ENCODE measurements at places on chromosomes 16 and 17.

DNA sequence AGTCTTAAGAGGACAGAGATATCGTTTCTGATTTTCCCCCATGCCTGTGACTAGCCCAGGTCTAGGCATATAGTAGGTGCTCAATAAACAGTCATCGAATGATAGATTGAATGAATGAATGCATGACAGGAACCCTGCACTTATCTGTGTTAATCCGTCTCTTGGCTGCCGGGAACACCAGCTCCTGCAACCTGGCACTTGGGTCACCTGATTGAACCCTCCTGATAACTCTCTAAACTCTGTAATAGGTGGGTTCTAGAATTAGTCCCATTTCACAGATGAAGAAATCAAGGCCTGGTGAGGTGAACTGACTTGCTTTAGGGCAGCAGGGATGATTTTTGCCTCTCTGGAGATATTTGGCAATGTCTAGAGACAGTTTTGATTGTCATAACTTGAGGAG is 43.7 kb downstream of the ABCC1 start:
- DNase-seq = no peak

- DNase-seq = no peak
Measured at GRCh38 chr17:36151891-36152638, 24.4 kb downstream of the TBC1D3B start.

DNA sequence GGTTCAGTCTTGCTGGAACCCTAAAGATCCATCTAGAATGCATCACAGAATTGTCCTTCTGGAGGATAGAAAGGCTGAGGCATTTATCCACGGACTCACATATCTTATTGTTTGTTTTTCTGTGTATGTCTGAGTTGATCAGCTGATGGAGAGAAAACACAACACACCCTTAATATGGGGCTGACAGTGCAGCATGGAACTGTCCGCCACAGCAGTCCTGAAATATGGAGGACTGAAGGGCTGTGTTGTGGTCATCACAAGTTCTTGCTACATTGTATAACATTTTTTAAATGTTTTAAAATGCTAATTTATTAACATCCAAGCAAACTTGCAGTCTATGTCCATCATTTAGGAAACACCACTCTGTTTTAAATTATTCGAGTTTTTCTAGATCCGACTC is 448.9 kb upstream of the ERCC4 start:
- no peak for DNase-seq

DNA sequence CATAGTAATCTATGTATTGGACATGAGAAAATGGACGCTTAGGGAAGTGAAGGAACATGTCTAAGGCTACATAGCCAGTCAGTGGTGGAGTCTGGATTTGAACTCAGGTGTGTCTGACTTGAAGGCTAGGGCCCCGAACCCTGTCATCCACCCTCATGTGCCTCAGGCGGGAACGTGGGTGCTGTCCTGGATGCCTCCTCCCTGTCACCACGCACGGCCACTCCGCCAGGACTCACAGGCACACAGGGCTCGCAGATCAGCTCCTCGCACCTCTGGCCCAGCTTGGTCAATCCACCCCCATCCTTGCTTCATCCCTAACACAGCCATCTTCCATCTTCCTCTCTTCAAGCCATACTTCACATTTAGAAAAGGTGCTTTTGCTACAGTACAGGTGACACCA is 154.7 kb downstream of the KCNJ12 start:
- no peak for DNase-seq

DNA sequence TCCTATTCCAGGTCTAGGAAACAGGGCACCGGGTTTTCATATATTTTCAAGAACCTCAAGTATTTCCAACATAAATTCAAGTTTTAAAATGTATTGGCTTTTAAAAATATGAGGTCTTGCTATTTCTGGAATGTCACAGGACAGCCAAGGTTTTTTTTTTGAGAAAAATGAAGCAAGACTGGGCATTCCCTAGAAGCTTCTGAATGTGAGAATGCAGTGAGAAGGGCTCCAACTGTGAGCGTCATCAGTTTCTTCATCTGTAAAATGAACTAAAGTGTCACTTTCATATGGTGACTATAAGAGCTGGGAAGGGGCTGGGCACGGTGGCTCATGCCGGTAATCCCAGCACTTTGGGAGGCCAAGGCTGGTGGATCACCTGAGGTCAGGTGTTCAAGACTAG is 455.8 kb upstream of the MAF start:
- DNase-seq = no peak

DNA sequence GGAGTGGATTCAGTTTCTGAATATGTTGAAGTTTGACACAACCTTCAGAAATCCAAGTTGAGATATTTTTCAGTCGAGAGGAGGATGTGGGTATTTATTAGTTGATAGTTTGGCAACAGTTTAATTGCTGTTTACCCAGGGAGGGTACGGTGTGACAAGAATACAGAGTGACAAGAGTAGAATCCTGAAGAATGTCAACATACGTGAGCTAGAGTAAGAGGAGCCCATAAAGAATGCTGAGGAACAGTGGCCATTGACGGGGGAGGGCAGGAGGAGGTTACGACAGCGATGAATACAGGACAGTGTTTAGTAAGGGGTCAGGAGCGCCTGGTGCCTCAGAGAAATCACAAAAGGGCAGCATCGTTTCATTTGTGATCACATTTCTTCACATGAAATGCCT is 76.5 kb downstream of the AATF start:
- DNase-seq = no peak

- DNase-seq = no peak
Measured at GRCh38 chr16:25372716-25373115, 115.1 kb upstream of the ZKSCAN2 start.

DNA sequence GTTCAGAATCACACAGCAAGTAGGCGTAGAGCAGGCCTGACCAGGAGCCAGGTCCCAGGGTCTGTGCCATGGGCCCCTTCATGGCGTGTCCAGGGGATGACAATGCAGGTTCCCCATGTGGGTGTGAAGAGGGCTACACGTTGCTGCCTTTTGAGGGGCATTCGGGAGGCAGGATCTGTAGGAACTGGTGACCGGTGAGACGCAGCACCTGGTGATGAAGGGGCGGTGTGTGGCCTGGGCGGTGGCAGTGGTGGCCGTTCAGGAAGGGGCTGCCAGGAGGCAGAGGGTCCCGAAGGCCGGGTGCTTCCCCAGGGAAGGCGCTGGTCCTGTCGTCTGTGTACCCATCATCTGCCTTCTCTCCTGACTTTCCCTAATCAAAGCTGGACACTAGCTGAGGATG is 34.6 kb downstream of the ZNF750 start:
- DNase-seq = no peak

DNA sequence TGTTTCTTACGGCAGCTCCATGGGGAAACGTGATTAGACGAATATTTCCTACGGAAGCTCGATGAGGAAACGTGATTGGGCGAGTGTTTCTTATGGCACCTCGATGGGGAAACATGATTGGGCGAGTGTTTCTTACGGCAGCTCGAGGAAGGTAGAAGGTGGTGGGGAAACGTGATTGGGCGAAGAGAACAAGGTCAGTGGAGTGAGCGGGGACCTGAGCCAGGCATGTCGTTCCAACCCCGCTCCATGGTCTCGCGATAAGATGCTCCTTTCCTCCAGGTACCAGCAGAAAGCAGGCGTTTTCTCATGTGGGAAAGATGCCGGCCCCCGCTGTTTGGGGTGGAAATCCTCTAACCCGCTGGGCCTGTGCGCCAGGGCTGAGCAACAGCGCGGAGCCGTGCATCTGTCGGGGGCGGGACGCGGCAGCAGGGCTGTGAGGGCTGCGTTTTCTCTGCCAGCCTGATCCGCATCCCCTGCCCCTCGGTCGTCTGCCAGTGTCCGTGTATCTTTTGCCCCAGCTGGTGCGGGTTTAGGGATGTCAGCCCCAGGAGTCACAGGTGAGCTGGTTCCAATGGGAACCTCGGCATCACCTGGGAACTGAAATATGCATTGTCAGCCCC is 25.6 kb upstream of the DOC2B start:
- no peak for DNase-seq

DNA sequence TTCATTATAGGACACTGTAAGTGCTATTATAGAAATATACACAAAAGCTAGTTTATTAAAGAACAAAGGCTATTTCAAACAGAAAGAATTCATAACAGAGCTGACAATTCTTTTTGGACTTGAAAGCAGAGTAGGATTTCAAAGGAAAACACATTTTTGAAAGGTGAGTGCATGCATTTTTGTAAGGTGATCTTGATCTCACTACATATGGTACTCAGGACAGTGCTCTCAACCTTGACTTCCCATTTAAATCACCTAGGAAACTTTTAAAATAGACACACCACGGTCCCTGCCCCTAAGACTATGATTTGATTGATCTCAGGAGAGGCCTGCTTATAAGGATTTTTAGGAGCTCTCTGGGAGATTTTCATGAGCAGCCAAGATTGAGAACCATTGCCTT is 1362.0 kb downstream of the CDH8 start:
- no peak for DNase-seq

DNA sequence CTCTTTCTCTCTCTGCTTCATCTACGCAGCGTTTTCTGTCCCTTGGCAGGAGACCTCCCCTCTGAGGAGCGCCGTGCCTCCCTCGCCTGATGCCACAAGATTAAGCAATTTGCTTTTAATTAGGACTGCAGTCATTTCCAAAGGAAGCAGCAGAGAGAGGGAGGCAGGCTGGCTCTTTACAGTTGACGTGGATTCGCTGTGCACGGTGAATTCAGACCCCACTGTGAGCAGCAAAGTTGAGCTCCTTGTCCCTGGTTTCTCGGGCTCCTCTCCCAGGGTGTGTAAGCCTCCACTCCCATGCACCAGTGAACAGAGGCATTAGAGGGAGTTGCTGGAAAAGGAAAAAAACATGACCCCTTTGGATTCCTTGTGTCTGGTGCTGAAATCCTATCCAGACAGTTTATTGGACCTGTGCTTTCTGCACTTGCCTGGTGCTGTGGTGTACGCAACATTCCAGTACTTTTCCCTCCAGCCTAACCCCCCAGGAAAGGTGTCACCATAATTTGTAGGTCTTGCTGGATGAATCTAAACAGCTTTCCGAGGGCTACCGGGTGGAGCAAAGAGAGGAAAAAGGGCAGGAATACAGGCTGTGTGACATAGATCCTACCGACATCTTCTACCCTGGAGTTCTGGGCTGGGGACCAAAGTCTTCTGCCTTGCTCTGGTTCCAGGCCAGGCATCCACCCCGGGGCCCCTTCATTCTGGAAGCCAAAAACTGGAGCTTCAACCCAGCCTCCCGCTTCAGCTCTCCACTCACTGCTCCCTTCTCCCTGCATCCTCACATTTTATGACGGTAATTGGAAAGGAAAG is 171.0 kb downstream of the MAF start:
- no peak for DNase-seq

GRCh38 chr16:46885960-46886763 is 2.0 kb downstream of the GPT2 start:
- DNase-seq = no peak

- DNase-seq = no peak
Measured at GRCh38 chr17:60914078-60914477, 236.4 kb downstream of the BCAS3 start.

DNA sequence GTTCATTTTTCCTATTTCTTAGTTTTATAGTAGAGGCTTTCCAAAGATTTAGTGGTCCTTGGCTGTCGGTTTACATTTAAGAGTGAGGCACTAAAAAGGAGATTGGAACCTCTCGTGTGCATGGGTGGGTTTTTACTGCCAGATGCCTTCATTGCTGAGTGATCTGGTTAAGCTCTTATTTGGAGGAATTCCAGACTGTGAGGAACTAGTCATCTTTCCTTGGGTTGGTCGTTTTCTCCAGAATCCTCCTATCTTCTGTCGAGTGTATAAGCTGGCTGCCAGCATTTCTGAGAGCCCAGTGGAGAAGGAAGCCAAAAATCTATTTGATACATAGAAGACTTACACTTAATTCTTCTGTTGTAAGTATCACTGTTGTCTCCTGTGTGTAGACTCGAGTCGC is 22.6 kb downstream of the IST1 start:
- no peak for DNase-seq

GRCh38 chr16:85365120-85365519 is 248.0 kb upstream of the GSE1 start:
- DNase-seq = peak; percentile 58

DNA sequence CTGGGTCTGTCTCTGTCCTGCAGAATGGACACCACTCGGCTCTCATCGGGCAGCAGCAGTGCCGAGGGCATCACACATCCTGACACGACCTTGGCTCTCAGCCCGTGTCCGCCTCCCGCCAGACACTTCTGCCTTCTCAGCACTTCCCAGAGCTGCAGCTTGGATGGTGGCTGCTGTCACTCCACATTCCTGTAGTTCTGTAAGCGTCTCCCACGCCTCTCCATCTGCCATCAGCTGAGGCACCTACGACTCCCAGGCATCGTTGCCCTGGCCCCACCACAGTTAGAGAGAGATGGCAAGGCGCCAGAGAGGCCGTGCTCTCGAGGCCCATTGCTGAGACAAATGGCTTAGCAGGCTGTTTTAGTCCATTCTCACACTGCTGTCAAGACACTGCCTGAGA is 195.9 kb upstream of the CHMP6 start:
- no peak for DNase-seq

DNA sequence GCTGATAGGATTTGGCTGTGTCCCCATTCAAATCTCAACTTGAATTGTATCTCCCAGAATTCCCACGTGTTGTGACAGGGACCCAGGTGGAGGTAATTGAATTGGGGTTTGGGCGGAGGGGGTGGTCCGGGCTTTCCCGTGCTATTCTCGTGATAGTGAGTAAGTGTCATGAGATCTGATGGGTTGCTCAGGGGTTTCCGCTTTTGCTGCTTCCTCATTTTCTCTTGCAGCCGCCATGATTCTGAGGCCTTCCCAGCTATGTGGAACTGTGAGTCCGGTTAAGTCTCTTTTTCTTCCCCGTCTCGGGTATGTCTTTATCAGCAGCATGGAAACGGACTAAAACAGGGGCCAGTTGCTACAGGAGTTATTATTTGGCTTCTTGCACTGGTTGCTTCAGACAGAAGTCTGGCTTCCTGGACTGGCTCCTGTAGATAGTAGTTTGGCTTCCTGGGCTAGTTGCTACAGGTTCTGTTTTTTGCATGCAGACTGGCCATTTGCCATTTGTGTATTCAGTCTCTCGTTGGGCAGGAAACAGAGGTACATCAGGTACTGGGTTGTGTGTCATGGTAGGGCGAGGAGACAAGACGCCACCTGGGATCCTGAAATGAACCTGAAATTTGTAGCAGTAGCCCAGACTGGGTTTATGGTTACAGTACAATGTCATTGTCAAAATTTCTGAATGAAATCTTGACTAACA is 32.6 kb downstream of the CNTNAP4 start:
- DNase-seq = no peak

DNA sequence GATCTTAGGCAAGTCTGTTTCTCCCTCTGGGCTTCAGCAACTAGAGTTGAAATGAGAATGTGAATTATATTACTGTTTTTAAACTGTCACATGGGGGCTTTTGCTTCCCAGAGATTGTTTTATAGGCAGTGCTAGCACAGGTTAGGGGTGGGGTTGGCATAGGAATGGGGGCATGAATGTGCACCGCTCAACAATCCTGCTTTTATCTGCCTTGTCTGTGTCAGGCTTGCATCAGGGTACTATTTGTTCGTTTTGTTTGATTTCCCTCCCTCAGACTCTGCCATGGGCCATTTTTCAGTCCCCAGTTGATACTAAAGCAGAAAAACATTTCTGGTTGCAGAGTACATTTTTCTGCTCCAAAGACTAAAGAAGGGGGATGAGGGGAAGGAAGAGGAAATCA is 34.6 kb upstream of the IRX6 start:
- DNase-seq = no peak

- DNase-seq = no peak
Measured at GRCh38 chr17:77691216-77692085, 267.1 kb upstream of the TNRC6C start.

Measured in NCI-H1436 (cell line).